ENCODE measurements at places on chromosomes 3 and 15. TPM values are rescaled to one million over a fixed set of nuclear protein-coding genes. Genes with fewer than 3 reads are reported as not detected.

GRCh38 chr3:183129243-183129642 is 29.9 kb upstream of the MCCC1 start:
- DNase-seq = no peak

- no peak for DNase-seq
Observed at GRCh38 chr15:43189296-43189695, 4.1 kb downstream of the CCNDBP1 start.

PIF1 gene
- total RNA-seq = 54.8 TPM

MGA gene
- 31.8 TPM for total RNA-seq

- peak; percentile 31 for DNase-seq
Observed at GRCh38 chr15:22786868-22787698, 639 bp downstream of the NIPA1 start.

All from PC-9 (cell line).